DMS79 (cell line): ENCODE measurements at places on chromosomes 13 and 19.

DNA sequence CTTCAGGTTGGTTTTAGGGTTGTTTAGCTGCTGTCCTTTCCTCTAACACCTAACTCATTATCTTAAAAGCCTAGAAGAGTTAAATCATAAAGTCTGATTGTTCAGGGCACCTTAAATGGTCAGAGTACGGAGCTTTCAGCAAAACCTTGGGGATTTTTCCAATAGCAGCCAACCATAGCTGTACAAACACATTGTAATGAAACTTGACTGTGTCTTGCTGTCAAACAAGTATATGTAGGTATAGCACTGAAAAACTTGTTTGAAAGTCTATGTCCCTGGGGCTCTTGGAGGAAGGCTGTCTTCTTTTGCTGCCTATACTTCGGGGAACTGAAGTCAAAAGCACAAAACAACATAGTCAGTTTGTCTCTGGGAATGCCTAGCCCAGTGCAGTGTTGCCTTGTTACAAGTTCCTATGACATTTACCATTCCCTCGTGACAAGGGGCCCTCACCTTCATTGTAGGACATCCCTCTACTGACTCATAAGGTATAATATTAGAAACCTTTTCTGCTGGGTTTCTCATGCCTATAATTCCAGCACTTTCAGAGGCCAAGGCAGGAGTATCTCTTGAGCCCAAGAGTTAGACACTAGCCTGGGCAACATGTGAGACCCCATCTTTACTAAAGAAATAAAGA, 474.5 kb upstream of the NBEA start:
- DNase-seq: no peak

DNA sequence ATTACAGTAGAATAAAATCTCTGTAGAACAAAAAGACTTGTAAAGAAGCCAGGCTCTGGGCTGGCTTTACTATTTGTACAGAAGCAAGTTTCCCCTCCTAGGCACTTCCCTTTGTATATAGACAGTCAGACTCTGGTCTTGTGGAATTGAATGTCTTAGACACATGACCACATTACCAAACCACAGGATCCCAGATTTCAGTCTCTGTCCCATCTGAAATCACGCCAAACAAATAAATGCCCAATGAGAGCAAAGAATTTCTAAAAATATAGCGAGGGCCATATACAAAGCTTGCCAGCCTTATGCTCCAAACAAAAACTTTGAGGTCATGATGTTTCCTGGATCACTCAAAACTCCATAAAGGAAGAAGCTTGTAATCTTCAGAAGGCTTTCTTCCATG, 23.9 kb downstream of the CCDC70 start:
- DNase-seq: no peak

DNA sequence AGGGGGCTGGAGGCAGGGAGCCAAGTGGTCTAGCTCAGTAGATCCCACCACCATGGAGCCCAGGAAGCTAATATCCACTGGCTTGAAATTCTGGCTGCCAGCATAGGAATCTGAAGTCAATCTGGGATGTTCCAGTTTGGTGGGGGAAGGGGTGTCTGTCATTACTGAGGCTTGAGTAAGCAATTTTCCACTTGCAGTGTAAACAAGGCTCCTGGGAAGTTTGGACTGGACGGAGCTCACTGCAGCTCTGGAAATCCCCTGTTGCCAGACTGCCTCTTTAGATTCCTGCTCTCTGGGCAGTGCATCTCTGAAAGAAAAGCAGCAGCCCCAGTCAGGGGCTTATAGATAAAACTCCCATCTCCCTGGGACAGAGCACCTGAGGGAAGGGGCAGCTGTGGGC, 349.2 kb upstream of the KLHL1 start:
- no peak for DNase-seq

- DNase-seq: no peak
Measured at GRCh38 chr19:18193388-18194180, 566 bp downstream of the MPV17L2 start.

GRCh38 chr13:69168436-69168835, 939.2 kb upstream of the ATXN8OS start:
- no peak for DNase-seq

DNA sequence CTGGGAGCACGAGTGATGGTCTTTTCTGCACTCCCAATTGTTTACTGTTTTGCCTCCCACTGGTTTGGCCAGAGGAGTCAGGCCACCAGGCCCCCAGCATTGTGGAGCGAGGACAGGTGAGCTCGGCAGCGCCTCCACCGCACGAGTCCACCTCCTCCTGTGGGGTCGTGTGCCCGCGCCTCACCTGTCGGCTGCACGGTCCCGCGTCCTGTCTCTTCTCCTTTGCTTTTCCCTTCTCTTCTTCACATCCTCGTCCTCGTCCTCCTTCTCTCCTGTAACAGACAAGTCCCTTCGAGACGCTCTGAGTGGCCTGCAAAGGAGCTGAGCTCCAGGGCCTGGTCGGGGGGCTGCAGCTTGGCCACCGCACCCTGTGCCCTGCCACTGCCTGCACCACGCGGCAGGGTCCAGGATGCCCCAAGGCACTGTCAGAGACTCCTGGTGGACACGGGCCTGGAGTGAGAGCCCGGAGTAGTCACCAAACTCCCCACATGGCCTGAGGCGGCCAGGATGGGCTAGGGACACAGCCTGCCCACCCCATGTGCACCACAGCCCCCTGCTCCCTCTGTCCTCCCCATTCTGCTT, 11.4 kb downstream of the AKAP8 start:
- no peak for DNase-seq

GRCh38 chr19:10815007-10815536, 20.9 kb downstream of the TMED1 start:
- no peak for DNase-seq

DNA sequence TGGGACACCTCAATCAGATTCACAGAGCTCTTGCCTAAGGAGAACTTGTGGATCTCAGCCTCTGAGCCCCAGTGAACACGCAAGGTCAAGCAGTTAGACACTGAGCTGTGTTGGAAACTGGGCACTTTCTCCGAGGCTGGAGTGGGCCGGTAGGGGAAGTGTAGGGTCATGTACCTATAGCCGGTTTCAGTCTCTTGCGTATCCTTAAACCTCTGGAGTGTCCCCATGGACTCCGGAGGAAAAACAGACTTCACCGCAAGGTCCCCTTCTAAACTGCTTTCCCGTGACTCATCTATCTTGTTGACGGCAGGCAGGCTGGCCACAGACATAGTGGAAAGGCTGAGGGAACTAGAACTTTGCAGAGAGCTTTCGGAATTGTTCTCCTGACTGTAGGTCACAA, 11.3 kb downstream of the IQCN start:
- DNase-seq: no peak
